ENCODE measurements at places on chromosomes 7 and 10.

DNA sequence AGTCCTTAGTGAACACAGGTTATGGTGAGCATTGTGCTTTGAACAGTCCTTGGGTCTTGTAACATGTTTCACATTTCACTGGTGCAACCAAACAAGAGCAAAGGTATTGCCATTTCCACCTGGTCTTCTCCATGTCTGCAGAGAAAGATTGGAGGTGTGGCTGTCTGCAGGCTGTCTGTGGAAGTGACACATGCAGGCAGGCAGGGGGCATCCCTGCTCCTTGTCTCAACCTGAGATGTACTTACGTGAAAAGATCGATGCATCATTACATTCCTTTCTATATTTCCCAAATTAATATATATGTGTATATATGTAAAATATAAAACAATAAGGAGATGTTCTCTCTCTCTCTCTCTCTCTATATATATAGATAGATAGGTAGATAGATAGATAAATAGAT is 54.3 kb downstream of the LRRC18 start:
- peaks cover 15% of the 10 kb centered on the region for H3K36me3 ChIP-seq
- H3K27me3 ChIP-seq: no peaks in the 10 kb centered on the region
- no peak for DNase-seq
- H3K4me3 ChIP-seq: no peak overlapping the region
- no peak overlapping the region for H3K27ac ChIP-seq

DNA sequence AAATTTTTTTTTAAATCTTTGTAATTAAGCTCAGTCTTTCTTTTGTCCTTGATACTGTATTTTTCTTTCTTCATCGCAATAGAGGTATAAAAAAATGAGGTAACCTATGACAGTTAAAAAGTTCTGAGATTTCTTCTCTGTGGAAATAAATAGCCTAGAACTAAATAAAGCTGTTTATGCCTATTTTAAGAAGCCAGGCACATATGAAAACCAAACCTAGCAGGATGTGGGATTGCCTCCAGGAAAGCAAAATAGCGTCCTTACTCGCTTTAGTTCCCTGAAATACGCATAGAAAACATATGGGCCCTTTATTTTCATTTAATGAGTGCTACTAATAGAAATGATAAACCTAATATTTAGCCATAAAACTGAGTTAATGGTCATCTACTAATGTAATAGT is 6.6 kb downstream of the UBE2D1 start:
- no peak overlapping the region for H3K4me3 ChIP-seq
- H3K27me3 ChIP-seq: no peaks in the 10 kb centered on the region
- H3K36me3 ChIP-seq: no peaks in the 10 kb centered on the region
- no peak for DNase-seq
- H3K4me1 ChIP-seq: peaks cover 16% of the 10 kb centered on the region
- H3K27ac ChIP-seq: no peak overlapping the region

DNA sequence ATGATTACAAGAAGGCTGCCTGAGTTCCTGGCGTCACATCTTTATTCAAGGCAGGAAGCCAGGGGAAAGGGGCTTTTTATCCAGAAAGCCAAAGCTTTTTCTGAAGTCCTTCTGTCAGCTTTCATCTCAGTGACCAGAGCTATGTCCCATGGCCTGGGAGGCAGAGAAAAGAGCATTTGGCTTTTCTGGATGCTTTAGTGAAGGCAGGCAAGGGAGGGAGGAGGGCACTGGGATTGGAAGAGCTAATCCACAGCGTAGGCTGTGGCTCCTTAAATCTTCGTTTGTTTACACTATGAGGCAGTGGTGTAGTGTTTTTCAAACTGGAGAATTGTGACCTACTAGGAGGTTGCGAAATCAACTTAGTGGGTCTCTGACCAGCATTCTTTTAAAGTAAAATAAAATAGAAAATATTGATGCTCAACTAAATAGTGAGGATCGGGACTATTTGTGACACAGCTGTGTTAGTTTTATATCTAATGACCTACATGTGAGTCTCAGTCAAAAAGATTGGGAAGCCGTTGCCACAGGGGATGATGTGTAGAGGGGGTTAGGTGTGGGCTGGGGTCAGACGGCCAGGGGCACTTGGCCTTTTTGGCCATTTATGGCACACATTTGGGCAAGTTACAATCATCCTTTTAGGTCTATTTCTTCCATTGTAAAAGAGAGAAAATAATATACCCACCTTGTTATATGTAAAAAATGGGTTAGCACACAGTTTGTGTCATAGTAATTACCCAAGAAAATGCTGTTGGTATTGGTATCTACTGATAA is 14.1 kb downstream of the CRYGN start:
- no peaks in the 10 kb centered on the region for H3K27me3 ChIP-seq
- no peaks in the 10 kb centered on the region for H3K36me3 ChIP-seq
- H3K27ac ChIP-seq: no peak overlapping the region
- peaks cover 18% of the 10 kb centered on the region for H3K4me1 ChIP-seq
- DNase-seq: no peak

GRCh38 chr7:20407585-20408466 is 77.1 kb downstream of the ITGB8 start:
- H3K27me3 ChIP-seq: no peaks in the 10 kb centered on the region
- H3K4me3 ChIP-seq: no peak overlapping the region
- no peak for DNase-seq
- no peaks in the 10 kb centered on the region for H3K36me3 ChIP-seq
- H3K4me1 ChIP-seq: peaks cover 10% of the 10 kb centered on the region
- no peak overlapping the region for H3K27ac ChIP-seq
